ENCODE measurements at places on chromosomes 1 and 21. TPM values are rescaled to one million over a fixed set of nuclear protein-coding genes. Genes with fewer than 3 reads are reported as not detected.

- no peak for DNase-seq
Measured at GRCh38 chr1:103250441-103250861, 142.1 kb upstream of the COL11A1 start.

- DNase-seq: no peak
Measured at GRCh38 chr1:176864211-176864610, 300.3 kb downstream of the ASTN1 start.

The MMEL1 gene
- 0.66 TPM for total RNA-seq

DNA sequence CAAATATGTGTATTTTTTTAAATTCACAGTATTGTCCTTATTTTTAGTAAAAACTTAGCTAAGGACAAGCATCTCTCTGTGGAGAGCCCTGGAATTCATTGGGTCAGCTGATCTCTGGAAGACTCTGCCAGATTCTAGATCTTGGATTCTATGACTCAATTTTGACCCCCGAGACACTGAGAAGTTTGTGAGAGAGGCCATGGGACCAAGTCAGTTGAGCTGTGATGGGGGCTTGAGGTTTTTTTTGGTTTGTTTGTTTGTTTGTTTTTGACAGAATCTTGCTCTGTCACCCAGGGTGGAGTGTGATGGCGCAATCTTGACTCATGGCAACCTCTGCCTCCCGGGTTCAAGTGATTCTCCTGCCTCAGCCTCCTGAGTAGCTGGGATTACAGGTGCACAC is 13.5 kb downstream of the SHISA4 start:
- no peak for DNase-seq

The AZIN2 gene
- total RNA-seq: 1.1 TPM
